NCI-H1436 treated with DMSO at 0.1 percent for 48 hours (cell line): ENCODE measurements at places on chromosomes 11 and 22.
A peak's percentile ranks its signal among the peaks of the same experiment; 100 is the strongest.

DNA sequence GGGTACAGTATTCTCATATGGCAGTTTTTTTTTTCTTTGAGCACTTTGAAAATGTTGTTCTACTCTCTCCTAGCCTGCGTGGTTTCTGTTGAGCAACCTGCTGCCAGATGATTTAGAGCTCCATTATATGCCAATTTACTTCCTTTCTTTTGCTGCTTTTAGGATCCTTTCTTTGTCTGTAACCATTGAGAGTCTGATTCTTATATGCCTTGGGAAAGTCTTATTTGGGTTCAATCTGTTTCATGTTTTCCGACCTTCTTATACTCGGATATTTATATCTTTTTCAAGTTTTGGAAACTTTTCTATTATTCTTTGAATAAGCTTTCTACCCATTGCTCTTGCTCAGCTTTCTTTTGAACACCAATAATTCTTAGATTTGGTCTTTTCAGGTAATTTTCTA, 138.1 kb upstream of the RAG2 start:
- DNase-seq, result no peak

GRCh38 chr11:62905927-62906531, 15.1 kb downstream of the CHRM1 start:
- peak; percentile 11 for DNase-seq

DNA sequence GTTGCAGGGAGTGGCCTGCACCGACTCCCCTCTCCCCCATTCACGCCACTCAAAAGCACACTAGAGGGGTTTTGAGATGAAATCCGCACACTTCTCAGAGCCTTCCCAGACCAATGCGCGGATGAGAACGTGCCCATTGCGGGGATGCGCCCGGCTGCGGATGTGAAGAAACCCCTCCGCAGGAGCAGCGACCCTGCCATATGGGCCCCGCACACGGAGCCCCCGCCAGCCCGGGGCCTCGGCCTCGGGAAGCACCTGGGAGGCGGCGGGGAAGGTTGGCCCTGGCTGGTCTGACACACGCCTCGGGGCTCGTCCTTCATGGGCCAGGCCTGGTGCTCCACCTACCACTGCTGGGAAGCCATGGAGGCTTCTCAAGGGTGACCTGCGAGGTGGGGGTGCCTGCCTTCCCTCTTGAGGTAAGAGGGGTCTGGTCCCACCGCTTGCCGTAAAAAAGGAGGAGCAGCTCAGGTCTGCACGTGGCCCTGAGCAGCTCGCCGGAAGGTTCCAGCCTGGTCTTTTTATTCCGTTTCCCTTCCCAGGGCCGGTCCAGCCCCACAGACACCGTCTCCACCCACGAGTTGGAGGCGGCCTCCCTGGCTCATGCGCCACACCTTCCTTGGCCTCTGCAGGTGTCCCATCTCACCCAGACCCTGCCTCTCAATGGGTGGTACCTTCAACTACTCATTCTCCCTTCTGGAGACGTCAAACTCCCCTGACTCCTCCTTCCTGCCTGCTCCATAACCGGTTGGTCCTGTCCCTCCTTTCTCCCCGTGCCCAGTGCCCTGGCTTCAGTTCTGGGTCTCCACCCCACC, 39.4 kb downstream of the TRMU start:
- DNase-seq, result no peak

DNA sequence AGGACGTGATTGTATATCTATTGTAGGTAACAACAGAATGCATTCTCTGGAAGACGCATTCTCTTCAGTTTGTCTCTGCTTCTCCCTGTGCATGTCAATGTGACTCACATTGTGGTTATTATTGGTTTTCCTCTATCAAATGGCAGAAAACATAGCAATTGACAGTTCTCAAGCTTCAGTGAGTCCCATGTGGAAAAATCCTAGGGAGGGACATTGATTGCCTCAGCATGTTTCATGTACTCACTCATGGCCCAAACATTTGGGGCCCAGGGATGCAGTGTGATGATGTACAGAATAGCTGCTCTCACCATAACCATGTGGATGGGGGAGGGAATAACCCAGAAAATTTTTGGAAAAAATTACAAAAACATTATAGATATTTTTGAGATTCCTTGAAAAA, 9.3 kb upstream of the ARL14EP start:
- no peak for DNase-seq

DNA sequence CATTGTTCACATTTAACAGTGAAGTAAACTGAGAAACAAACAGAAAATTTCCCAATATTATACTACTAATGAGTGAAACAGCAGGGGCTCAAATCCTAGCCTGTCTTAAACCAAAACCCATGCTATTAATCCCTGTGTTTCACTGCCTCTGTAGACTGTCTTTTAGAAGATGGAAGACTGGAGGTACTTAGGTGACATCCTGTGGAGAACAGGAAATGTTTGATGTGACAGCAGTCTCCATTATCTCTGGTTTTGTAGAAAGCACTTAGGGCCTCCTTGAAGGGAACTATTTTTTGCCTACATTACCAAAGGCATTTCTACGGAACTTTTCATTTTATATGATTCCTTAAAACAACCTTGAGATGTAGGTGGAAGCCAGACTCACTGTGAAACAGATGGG, 288.1 kb upstream of the SORL1-AS1 start:
- DNase-seq, result no peak

- DNase-seq, result no peak
These were observed 126.3 kb upstream of the ASPHD2 start for GRCh38 chr22:26302726-26303125.

- DNase-seq, result no peak
These were observed 1.0 kb downstream of the ZBTB16 start for GRCh38 chr11:114060392-114061047.

DNA sequence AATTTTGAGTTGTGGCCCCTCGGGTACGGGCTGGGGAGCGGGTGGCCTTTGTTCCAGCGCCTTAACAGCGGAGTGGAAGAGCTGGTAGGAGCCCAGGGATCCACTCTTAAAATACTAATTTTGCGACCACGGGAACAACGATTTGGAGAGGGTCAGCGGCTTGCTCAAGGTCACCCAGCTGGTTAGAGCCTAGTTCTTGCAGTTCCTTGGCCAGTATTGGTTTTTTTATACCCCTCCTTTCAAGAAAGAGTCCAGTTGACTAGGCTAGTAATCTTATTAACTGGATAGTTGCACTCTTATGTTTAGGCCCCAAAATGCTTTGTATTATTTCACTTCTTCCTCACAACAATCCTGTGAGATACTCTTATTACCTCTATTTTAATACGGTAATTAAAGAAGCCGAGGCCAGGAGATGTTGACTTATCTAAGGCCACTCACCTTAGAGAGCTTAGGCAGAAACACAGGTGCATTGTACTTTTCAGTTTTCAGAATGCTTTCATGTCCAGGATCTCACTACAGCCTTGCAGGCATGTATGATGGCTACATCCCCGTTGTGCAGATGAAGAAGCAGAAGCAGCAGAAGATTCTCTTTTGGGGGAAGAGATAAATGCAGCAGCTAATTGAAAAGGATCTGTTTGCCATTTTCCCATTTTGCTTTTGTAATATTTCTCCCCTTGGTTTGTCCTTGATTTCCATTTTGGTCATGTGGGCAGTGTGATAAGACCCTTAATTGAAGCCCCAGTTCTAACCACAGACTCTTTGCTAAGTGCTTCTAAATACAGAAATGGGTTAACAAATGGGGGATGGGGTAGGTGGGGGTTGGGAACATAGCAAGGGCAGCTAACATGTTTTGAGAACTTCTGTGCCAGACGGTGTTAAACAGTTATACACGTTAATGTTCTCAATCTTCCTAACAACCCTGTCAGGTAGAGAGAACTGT, 1.4 kb downstream of the SREBF2 start:
- DNase-seq, result no peak

- DNase-seq, result no peak
These were observed 4.3 kb upstream of the OR52R1 start for GRCh38 chr11:4808476-4808875.

GRCh38 chr11:71946144-71946571, 17.3 kb downstream of the RNF121 start:
- DNase-seq, result no peak

- DNase-seq, result no peak
These were observed 40.6 kb upstream of the RCN1 start for GRCh38 chr11:32050264-32050663.

GRCh38 chr11:60720460-60720859, 4.1 kb upstream of the MS4A18 start:
- no peak for DNase-seq

DNA sequence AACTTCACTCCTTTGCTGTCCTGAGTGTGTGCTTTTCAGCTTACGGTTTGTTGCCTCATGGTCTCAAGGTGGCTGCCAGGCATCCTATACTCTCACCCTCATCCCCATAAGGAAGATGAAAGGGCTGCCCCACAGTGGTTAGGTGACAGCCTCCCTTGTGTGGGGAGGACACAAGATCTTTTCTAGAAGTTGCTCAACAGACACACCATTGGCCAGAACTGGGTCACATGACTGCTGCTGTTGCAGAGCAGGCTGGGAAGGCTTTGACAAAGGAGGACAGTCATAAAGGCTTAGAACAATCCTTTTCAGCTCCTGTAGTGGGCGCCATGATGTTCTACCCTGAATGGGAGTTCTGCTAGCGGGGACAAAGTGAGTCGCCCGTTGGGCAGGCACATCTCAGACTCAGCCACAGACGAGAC, 69.7 kb upstream of the RASD2 start:
- no peak for DNase-seq

DNA sequence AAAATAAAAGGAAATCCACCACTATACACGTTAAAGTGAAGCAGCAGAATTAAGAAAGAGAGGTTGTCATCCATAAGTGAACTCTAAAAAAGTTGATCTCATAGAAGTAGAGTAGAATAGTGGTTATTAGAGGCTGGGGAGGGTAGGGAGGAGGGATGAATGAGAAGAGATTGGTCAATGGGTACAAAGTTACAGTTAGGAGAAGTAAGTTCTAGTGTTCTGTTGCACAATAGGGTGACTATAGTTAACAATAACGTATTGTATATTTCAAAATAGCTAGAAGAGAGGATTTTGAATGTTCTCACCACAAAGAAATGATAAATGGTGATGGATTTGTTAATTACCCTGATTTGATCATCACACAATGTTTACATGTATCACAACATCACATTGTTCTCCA, 72.0 kb downstream of the CD82 start:
- no peak for DNase-seq

GRCh38 chr11:115488945-115489344, 15.3 kb downstream of the CADM1 start:
- no peak for DNase-seq

GRCh38 chr22:37334859-37335805, 52.8 kb downstream of the CYTH4 start:
- DNase-seq, result no peak

GRCh38 chr11:119134389-119134978, 13.1 kb downstream of the HINFP start:
- DNase-seq, result no peak

GRCh38 chr11:130891326-130891725, 25.0 kb downstream of the SNX19 start:
- DNase-seq, result no peak

GRCh38 chr11:125519860-125520834, 24.1 kb upstream of the FEZ1 start:
- no peak for DNase-seq

- DNase-seq, result no peak
These were observed 16.4 kb upstream of the FCHSD2 start for GRCh38 chr11:73158356-73159051.

DNA sequence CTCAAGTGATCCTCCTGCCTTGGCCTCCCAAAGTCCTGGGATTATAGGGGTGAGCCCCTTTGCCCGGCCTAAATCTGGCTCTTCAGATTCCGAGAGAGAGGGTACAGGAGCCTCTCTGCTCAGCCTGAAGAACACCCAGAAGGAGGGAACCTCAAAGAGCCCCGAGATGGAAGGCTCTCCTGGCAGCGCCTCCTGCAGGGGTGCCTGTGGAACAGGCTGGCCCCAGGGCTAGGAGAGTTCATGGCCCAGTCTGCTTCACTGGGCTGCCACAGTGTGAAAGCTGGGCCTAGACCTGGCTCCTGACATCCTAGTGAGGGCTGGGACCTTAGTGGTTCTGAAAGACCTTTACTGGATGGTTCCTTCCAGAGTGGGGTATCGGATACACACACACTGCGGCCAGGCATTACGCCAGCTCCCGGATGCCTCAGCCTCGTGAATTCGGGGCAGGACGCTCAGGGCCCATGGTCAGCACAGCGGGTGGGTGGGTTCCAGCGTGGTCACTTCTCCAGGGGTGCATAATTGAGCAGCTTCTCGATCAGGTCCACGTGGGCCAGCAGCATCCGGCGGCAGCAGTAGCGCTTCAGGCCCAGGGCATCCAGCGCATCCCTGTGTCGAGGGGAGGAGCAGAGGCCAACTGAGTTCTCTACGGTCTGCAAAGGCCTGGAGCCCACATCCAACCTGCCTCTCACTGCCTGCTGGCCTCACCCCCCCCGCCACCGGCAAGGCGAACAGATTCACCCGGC, 2.3 kb downstream of the POLR2L start:
- DNase-seq, result no peak

DNA sequence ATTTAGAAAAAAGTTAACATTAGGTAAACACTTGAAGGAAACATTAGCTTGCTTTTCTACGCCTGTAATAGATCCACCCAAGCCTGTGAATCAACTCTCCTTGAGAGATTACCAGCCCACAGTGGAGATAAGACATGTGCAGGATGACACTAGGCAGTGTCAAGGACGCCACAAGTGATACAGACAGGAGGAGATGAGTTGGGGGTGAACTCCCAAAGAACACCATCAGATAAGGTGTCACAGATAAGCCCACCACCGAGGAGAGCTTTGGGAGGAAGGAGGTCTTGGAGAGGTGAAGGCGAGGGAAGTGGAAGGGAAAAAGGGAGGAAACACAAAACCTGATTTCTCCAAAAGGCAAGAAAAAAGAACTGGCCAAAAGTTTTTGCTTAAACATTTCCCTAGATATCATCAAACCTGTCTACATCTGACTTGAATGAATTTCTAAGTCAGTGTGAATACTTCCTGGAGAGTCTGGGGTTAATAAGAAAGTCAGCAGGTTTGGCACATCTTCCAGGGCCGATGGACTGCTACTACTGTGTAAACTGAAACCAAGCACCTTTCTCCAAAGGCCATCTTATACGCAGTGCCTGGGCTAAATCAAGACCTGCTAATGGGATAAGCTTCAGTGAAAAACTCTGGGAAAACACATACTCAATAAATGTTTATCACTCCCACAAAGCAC, 15.5 kb downstream of the CLTCL1 start:
- DNase-seq, result no peak

- no peak for DNase-seq
These were observed 73.2 kb downstream of the TRPC6 start for GRCh38 chr11:101510591-101510990.

DNA sequence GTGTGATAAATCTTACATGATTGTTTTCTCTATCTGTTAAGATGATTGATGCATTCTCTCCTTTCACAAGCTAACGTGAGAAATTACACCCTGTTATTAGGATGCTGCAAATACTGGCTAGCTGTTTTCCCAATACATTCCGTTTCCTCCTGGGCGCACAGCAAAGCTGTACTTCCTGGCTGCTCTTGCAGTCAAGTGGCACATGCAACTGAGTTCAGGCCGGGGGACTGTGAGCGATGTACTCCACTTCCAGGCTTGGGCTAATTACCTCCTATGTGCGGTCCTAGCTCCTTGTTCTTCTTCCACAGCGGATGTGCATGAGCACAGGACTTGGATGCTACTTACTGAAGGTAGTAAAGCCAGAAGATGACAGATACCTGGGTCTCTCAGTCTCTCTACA, 234.9 kb upstream of the SESN3 start:
- DNase-seq, result no peak

- no peak for DNase-seq
These were observed 19.5 kb downstream of the IL17REL start for GRCh38 chr22:49992921-49993648.
